ENCODE measurements at places on chromosomes 1 and 21.

GRCh38 chr1:208820580-208821212, 576.5 kb upstream of the PLXNA2 start:
- no peak for DNase-seq

DNA sequence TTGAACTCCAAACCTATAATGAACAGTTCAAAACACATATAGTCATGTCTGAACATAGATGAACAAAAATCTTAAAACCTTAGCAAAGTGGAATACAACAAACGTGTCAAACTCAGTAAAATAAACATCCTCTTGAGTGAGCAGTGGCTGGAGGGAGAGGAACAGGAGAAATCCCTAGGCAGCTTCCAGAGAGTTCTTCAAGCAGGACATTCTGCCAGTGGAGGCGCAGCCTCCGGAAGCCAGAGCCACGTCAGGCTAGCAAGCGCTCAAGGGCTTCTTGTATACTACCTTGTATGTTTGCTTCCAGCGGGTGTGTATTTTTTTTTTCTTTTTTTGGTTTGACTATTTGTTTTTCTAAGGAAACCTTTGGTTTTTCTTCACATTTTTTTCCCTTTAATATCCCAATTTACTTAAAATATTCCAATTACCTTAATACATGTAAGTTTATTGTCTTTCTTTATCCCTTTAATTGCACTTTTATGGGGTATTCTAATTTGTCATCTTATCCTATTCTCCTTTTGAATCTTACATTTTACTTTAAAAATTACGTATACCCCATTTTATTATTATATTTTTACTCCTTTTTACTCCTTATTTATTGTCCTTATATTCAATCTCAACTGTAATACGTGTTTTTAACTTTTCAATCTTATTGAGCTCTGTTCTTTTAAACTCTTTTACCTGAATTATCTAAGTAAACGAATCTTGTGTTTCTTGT, 42.0 kb downstream of the COLGALT2 start:
- DNase-seq, result no peak

- DNase-seq, result no peak
These were observed 10.0 kb downstream of the CDK18 start for GRCh38 chr1:205514211-205515142.

- no peak for DNase-seq
These were observed 12.1 kb downstream of the PLXNA2 start for GRCh38 chr1:208231881-208232661.

GRCh38 chr1:115705963-115706362, 62.6 kb downstream of the CASQ2 start:
- DNase-seq, result no peak

- DNase-seq, result no peak
These were observed 24.8 kb upstream of the CNIH3 start for GRCh38 chr1:224591326-224591725.

DNA sequence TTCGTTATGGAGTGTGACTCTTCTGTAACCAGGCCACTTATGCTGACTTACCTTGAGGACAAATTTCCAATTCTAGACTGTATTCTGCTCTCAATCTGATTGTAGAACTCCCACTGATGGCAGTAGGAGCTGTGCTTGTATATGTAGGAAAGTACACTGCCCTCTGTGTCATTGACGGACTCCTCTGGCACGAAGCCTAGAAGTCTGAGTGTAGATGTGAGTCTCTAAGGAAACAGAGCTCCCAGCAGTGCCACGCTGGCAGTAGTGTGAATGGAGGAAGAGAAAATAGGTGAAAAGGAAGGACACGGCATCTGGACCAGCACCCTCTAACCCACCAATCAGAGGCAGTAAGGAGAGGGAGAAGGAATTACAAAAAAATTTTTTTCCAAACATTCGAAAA, 130.4 kb upstream of the ADGRL2 start:
- peak; percentile 84 for DNase-seq
